ENCODE measurements at places on chromosomes 16 and 17. TPM values are rescaled to one million over a fixed set of nuclear protein-coding genes. Genes with fewer than 3 reads are reported as not detected.

Gene CNTD1
- total RNA-seq = 0.30 TPM

Gene ABHD15
- total RNA-seq = 7.1 TPM

Gene ATP2A1
- 0.11 TPM for total RNA-seq

Gene SLC16A6
- 0.16 TPM for total RNA-seq

Gene RHOT2
- total RNA-seq = 86.0 TPM

Gene ABCA3
- 7.4 TPM for total RNA-seq

Gene GAST
- not detected for total RNA-seq

Gene HOXB1
- total RNA-seq = not detected

Gene TBX6
- 0.51 TPM for total RNA-seq

Gene MED1
- 22.1 TPM for total RNA-seq

Gene GUCY2D
- 0.35 TPM for total RNA-seq

Gene AANAT
- total RNA-seq = not detected

Gene TMEM106A
- total RNA-seq = 4.1 TPM

Gene KRT23
- 0.16 TPM for total RNA-seq

Gene PRR11
- 1.5 TPM for total RNA-seq

Gene CPNE7
- not detected for total RNA-seq

Gene CLEC18C
- total RNA-seq = not detected

Gene ATAD5
- total RNA-seq = 0.65 TPM

Gene CFAP97D1
- not detected for total RNA-seq

Gene ZMYND15
- 0.11 TPM for total RNA-seq

Gene KDM6B
- 25.0 TPM for total RNA-seq
